PC-9 (cell line): ENCODE measurements at places on chromosomes 16 and 17. TPM values are rescaled to one million over a fixed set of nuclear protein-coding genes. Genes with fewer than 3 reads are reported as not detected.

DNA sequence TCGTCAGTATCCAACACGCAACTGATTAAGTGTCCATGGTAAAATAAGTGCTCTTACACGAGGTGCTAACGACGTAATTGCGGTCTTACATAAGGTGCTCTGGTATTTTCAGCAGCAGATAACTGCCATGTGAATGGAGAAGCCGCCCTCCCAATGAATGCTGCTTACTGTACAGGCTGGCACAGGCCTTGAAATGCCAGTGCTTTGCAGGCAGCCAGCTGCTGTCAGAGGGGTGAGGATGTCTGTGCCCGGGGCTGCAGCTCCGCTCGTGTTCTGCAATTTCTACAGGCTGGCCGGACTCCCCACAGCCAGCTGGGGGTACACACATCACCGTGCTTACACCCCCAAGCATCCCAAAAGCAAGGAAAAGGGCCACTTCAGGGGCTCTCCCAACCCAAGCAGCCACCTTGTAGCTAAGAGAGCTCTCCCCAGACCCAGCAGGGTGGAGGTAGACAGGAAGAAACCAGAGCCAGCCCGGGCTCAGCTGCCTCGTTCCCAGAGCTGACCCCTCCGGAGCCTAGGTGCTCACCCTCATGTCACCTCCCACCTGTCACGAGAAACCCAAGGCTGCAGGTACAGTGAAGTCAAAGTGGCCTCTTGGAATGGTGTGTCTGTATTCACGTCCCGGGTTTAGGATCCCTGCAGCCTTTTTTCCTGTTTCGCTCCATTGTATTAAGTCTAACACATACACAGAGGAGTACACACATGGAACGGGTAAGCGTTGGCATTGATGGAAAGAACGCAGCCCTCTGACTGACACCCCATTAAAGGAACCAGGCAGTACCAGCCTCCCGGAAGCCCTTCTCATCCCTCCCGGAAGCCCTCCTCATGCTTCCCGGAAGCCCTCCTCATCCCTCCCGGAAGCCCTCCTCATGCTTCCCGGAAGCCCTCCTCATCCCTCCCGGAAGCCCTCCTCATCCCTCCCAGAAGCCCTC, 27.2 kb upstream of the RPH3AL start:
- no peaks in the 10 kb centered on the region for H3K4me1 ChIP-seq
- no peaks in the 10 kb centered on the region for H3K27me3 ChIP-seq
- no peak overlapping the region for H3K27ac ChIP-seq
- H3K36me3 ChIP-seq, result no peaks in the 10 kb centered on the region
- H3K4me3 ChIP-seq, result no peak overlapping the region

DNA sequence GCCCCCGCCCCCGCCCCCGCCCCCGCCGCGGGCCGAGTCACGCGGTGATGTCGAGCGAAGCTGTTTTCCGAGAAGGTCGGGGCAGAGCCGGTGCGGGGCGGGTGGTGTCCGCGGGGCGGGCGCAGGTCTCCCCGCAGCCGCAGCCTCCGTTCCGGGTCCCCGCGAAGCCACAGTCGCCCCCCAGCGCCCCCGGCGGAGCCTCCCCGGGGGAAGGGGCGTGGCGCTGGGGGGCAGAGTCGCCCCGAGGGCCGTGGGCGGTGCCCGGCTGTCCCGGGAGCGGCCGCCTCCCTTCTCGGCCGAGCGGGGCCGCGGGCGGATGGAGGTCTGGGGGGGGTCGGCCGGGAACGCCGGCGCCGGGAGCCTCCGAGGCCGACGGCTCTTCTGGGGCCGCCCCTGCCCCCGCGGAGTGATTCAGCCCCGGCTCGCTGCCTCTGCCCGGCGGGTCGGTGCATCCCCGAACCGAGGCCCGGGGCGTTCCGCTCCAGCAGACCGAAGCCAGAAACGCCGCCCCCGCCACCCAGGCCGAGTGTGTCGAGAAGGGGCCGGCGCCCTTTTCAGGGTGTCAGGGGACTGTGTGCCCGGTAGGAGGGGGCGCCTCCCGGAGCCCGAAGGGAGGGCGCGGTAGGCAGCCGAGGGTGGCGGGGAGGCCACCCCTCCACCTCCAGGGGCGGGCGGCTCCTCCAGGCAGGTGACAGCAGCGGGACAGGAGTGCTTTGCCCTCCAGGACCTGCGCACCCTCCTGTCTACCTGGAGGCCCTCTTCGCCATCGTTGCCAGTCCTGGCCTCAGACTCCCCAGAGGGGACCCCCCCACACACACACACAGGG, 1.7 kb downstream of the METRNL start:
- peaks cover 35% of the 10 kb centered on the region for H3K4me1 ChIP-seq
- DNase-seq, result no peak
- H3K27me3 ChIP-seq, result peaks cover 8% of the 10 kb centered on the region; the same call in 1 of the 2 replicates
- H3K36me3 ChIP-seq, result no peaks in the 10 kb centered on the region
- H3K4me3 ChIP-seq, result peak overlapping the region; percentile 54; the same call in 1 of the 2 replicates

GRCh38 chr16:23132775-23133463, 16.3 kb downstream of the USP31 start:
- H3K4me1 ChIP-seq, result no peaks in the 10 kb centered on the region
- no peaks in the 10 kb centered on the region for H3K36me3 ChIP-seq
- H3K4me3 ChIP-seq, result no peak overlapping the region
- DNase-seq, result no peak

DNA sequence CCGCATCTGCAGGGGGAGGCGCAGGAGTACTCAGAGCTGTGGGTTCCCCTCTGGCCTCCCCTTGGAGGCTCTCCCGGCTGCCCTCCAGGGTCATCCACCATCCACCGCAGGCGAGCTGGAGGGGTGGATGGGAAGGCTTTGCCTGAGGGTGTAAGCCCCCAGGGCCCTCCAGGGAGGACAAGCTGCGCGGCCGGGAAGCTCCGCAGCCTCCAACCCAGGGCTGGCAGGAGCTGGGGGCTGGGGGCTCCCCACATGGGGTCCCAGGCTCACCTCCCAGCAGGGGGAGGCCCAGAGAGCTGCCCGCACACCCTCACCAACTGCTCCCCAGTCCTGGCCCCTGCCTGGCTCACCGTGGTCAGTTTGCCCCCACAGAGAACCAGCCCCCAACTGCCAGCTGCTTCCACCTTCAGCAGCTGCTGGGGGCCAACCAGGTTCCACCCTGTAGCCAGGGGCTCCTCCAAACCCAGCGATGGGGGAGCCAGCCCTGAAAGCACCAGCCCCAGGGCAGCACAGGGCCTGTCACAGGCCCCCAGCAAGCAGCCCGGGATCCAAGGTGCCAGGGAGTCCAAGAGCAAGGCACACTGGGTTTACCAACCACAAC, 19.8 kb upstream of the CHMP6 start:
- H3K27ac ChIP-seq, result no peak overlapping the region
- no peaks in the 10 kb centered on the region for H3K36me3 ChIP-seq
- H3K4me1 ChIP-seq, result no peaks in the 10 kb centered on the region
- no peak for DNase-seq
- H3K4me3 ChIP-seq, result no peak overlapping the region

GRCh38 chr17:81902023-81902652, at the start of gene NPB:
NPB (plus strand) TSS chr17:81902238; CDS start chr17:81902278, 40 bp downstream.
- H3K4me1 ChIP-seq, result peaks cover 27% of the 10 kb centered on the region
- H3K4me3 ChIP-seq, result no peak within 1 kb of the TSS

- DNase-seq, result no peak
- H3K27me3 ChIP-seq, result no peaks in the 10 kb centered on the region
- H3K4me1 ChIP-seq, result no peaks in the 10 kb centered on the region
- H3K4me3 ChIP-seq, result no peak overlapping the region
- no peaks in the 10 kb centered on the region for H3K36me3 ChIP-seq
- H3K27ac ChIP-seq, result no peak overlapping the region
Observed at GRCh38 chr16:71966932-71967331, 33.3 kb downstream of the PKD1L3 start.

GRCh38 chr17:7841396-7841914, 7.4 kb downstream of the KDM6B start:
- H3K4me3 ChIP-seq, result peak overlapping the region; percentile 93
- DNase-seq, result peak; percentile 88
- H3K4me1 ChIP-seq, result peaks cover 28% of the 10 kb centered on the region

- H3K4me1 ChIP-seq, result peaks cover 17% of the 10 kb centered on the region; the same call in 1 of the 2 replicates
- H3K27ac ChIP-seq, result no peak overlapping the region
- no peaks in the 10 kb centered on the region for H3K27me3 ChIP-seq
- peak; percentile 35 for DNase-seq
Observed at GRCh38 chr16:84555418-84556196, 51.1 kb upstream of the MEAK7 start.

GRCh38 chr17:67613961-67614360, 103.8 kb upstream of the NOL11 start:
- no peaks in the 10 kb centered on the region for H3K4me1 ChIP-seq
- DNase-seq, result no peak
- no peak overlapping the region for H3K4me3 ChIP-seq
- H3K27ac ChIP-seq, result no peak overlapping the region

- no peaks in the 10 kb centered on the region for H3K36me3 ChIP-seq
- no peaks in the 10 kb centered on the region for H3K4me1 ChIP-seq
- DNase-seq, result no peak
- no peak overlapping the region for H3K27ac ChIP-seq
Observed at GRCh38 chr16:12449795-12450194, 353.9 kb downstream of the CPPED1 start.

DNA sequence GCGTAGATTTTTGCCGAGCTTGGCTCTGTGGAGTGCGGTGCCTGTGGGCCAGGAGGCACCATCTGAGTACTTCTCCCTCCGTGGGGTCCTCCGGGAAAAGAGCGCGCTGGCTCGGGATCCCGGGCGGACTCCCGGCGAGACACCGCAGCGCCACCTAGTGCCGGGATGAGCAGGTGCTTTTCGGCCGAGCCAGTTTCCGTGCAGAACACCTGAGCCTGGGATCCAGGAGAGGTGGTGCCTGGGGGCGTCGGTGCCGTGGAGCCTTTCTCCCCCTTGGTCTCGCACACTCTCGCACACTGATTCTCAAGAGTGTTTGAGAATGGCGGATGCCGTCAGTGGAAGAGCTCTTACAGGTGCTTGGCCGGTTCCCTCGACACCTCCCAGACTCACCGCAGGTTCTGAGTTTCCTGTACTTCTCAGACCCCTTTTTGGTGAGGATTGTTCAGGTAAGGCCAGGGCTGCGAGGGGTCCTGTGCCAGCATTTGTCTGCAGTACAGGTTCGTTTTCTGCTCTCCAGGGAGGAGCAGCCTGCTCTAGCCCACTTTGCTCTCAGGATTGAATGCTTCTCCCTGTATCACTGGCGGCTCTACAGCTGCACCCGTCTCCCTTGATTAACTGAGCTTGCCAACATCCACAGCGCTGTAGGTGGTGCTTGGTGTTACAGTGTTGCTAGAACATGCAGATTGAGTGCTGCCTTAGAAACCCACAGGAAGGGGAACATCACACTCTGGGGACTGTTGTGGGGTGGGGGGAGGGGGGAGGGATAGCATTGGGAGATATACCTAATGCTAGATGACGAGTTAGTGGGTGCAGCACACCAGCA, 23.3 kb downstream of the TBCD start:
- H3K4me3 ChIP-seq, result no peak overlapping the region
- no peaks in the 10 kb centered on the region for H3K4me1 ChIP-seq
- no peak overlapping the region for H3K27ac ChIP-seq
- peak; percentile 64 for DNase-seq

DNA sequence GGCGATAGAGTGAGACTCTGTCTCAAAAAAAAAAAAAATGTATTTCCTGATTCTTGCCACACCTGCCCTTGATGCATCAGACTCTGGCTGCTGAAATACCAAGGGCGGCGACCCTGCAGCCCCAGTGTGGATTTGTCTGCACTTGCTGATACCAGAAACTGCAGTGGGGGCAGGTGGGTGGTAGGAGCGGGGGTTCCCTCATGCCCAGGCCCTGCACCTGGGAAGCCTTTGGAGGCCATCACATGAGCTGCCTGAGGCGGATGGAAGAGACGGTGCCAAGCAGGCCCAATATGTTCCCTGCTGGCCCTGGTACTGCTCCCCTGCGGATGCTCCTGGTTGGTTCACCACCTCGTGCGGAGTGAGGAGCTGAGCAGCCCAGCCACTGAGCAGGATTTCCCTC, 50.6 kb downstream of the MARF1 start:
- H3K27ac ChIP-seq, result peak overlapping the region; percentile 99
- no peaks in the 10 kb centered on the region for H3K27me3 ChIP-seq
- H3K36me3 ChIP-seq, result peaks cover 24% of the 10 kb centered on the region
- peak; percentile 40 for DNase-seq
- H3K4me1 ChIP-seq, result peaks cover 43% of the 10 kb centered on the region
- no peak overlapping the region for H3K4me3 ChIP-seq

GRCh38 chr17:47199627-47200324, 9.4 kb upstream of the MYL4 start:
- H3K36me3 ChIP-seq, result no peaks in the 10 kb centered on the region
- H3K27ac ChIP-seq, result no peak overlapping the region
- H3K27me3 ChIP-seq, result no peaks in the 10 kb centered on the region
- no peak overlapping the region for H3K4me3 ChIP-seq
- H3K4me1 ChIP-seq, result peaks cover 8% of the 10 kb centered on the region

DNA sequence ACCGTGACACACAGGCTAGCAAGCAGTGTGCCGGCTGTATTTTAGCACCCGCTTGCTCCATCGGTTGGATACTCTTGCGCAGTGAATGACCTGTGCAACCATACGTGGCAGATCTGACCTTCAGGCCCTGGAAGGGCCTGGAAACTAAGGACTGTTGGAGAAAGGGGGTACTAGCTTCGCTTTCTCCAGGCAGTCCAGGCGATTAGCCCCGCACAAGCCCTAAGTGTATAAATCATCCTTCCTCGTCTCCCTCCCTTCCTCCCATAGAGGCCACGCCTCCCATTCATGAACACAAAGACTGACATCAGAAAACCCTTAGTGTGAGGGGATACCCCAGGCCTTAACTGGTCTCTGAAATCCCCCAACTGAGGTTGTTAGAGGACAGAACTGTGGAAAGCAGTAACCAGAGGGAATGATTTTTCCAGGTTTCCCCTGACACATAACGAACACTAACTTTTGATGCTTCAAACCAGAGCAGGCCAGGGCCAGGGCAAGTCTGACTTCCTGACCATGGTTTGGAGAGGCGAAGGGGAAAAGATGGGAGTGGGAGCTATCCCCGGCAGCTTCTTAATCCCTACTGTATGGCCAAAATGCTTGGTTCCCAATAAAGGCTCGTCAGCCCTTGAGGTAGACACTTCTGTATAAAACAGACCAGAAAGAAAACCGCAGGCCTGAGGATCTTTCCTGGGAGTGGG, 1.4 kb upstream of the DYNLL2 start:
- peaks cover 17% of the 10 kb centered on the region; the same call in 1 of the 2 replicates for H3K36me3 ChIP-seq
- no peak overlapping the region for H3K4me3 ChIP-seq
- no peak for DNase-seq

GRCh38 chr17:49290690-49291359, 60.2 kb upstream of the PHOSPHO1 start:
- H3K4me1 ChIP-seq, result no peaks in the 10 kb centered on the region
- DNase-seq, result no peak
- no peak overlapping the region for H3K27ac ChIP-seq
- peaks cover 10% of the 10 kb centered on the region; the same call in 1 of the 2 replicates for H3K36me3 ChIP-seq
- H3K27me3 ChIP-seq, result no peaks in the 10 kb centered on the region

DNA sequence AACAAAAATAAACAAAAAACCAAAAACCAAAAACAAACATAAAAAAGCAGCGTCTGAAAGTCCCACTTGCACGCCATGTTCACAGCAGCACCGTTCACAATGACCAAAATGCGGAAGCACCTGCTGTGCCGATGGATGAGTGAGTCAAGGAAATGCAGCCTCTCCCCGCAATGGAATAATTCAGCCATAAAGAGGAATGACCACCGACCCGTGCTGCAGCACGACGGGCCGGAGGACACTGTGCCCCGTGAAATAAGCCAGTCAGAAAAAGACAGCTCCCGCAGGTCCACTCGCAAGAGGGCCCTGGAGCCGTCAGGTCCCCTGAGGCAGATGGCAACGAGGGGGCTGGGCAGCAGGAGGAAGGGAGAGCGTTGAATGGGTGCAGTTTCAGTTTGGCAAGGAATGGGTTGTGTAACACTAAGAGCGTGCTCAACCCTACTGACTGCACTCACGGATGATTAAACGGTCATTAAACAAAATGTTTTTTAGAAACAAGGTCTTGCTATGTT, 5.1 kb downstream of the CLCN7 start:
- peaks cover 11% of the 10 kb centered on the region for H3K4me1 ChIP-seq
- DNase-seq, result no peak
- H3K4me3 ChIP-seq, result no peak overlapping the region
- no peak overlapping the region for H3K27ac ChIP-seq

The TPSG1 gene
- not detected in 2 replicates for total RNA-seq

The NPIPB13 gene
- 24.6 and 30.6 TPM in 2 replicates for total RNA-seq

The CLDN6 gene
- 0.26 and 0.38 TPM in 2 replicates for total RNA-seq

The TP53TG3 gene
- not detected in 2 replicates for total RNA-seq

The CD300H gene
- total RNA-seq, result not detected in 2 replicates
